Airway epithelial cell (primary cell): ENCODE measurements at places on chromosomes 3 and 15. TPM values are rescaled to one million over a fixed set of nuclear protein-coding genes. Genes with fewer than 3 reads are reported as not detected.

The HACL1 gene
- 12.2 and 14.3 TPM in 2 replicates for total RNA-seq

The FETUB gene
- total RNA-seq: 1.2 and 2.8 TPM in 2 replicates

The EDEM1 gene
- total RNA-seq: 34.1 and 66.8 TPM in 2 replicates

The ASB14 gene
- total RNA-seq: not detected in 2 replicates

The INSYN1 gene
- 2.3 and 6.9 TPM in 2 replicates for total RNA-seq

The CCR1 gene
- total RNA-seq: not detected in 2 replicates

The CTXN2 gene
- total RNA-seq: not detected in 2 replicates

The RTP4 gene
- 0.07 TPM in 1 of 2 replicates, not detected in the other for total RNA-seq

The RAB43 gene
- total RNA-seq: 10.5 and 15.4 TPM in 2 replicates

The CCR9 gene
- not detected in 2 replicates for total RNA-seq

The A4GNT gene
- total RNA-seq: not detected in 2 replicates

The HIGD2B gene
- not detected in 2 replicates for total RNA-seq

The KLHDC8B gene
- total RNA-seq: 36.3 and 42.4 TPM in 2 replicates

The ISL2 gene
- 0.14 TPM in 1 of 2 replicates, not detected in the other for total RNA-seq

The CCR5 gene
- total RNA-seq: not detected in 2 replicates

The MOBP gene
- total RNA-seq: not detected in 2 replicates

The C3orf20 gene
- not detected in 2 replicates for total RNA-seq

The C15orf62 gene
- total RNA-seq: 0.99 and 2.4 TPM in 2 replicates

The CCR3 gene
- total RNA-seq: not detected in 2 replicates

The ACOX2 gene
- total RNA-seq: 0.28 and 0.85 TPM in 2 replicates

The TMEM158 gene
- 6.0 and 8.8 TPM in 2 replicates for total RNA-seq

The SRGAP3 gene
- total RNA-seq: 16.1 and 18.8 TPM in 2 replicates

The KBTBD12 gene
- not detected in 2 replicates for total RNA-seq

The VPS18 gene
- 30.6 and 33.9 TPM in 2 replicates for total RNA-seq

The KCNMB2 gene
- total RNA-seq: not detected in 2 replicates

The GOLGA6A gene
- total RNA-seq: not detected in 2 replicates

The ATP10A gene
- total RNA-seq: 0.42 and 0.60 TPM in 2 replicates

The CAND2 gene
- 1.3 and 1.4 TPM in 2 replicates for total RNA-seq

The PXYLP1 gene
- 4.4 and 6.4 TPM in 2 replicates for total RNA-seq

The ENTPD3 gene
- total RNA-seq: 8.8 and 13.0 TPM in 2 replicates

The ASB7 gene
- 5.0 and 9.5 TPM in 2 replicates for total RNA-seq

The MESP2 gene
- total RNA-seq: 0.37 and 0.42 TPM in 2 replicates

The EIF2A gene
- total RNA-seq: 73.9 and 158 TPM in 2 replicates

The GATM gene
- total RNA-seq: 0.37 and 1.2 TPM in 2 replicates
